Activated T-helper 1 cell treated with anti-CD3 and anti-CD28 coated beads, Interleukin-2, amount 50 U/mL, for 16 hours (primary cell): ENCODE measurements at places on chromosomes 1 and 21.

GRCh38 chr1:111370871-111371270 is 56.7 kb downstream of the OVGP1 start:
- DNase-seq = no peak

GRCh38 chr1:206725109-206725963 is 40.6 kb downstream of the MAPKAPK2 start:
- DNase-seq = no peak

DNA sequence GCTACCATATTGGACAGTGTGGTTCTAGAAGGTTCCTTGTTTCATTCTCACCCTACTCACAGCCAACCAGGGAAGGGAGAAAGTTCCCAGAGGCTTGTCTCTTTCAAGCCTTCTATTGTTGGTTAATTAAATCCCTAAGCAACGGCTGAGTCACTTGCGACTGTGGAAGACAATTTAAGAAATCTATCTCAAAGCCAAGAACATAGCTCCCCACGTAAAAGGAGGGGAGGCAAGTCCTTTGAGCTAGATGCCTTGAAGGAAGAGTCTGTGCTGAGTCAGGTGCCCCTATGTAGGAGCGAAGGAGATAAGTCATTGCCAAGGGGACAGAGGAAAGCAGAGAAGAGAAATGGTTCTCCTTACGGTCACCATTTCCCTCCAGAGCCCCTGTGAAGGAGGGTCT is 79.4 kb upstream of the PPP2R5A start:
- DNase-seq = no peak

DNA sequence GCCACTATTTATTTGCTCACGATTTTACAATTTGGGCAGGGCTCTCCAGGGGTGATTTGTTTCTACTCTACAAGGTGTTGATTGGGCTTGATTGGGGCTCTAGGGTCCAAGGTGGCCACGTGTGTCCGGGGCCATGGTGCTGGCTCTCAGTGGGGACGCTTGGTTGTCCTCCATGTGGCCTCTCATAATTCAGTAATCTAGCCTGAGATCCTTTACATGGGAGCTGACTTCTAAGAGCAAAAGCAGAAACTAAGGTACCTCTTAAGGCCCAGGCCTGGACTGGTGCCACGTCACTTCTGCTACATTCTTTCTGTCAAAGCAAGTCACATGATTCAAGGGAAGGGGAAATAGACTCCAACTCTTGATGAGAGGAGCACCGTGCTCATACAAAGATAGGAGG is 8.1 kb upstream of the PSRC1 start:
- DNase-seq = no peak

GRCh38 chr1:26697978-26698849 is 2.4 kb downstream of the ARID1A start:
- DNase-seq = no peak
